ENCODE measurements at places on chromosomes 13 and 19. TPM values are rescaled to one million over a fixed set of nuclear protein-coding genes. Genes with fewer than 3 reads are reported as not detected.

The SIGLEC5 gene
- total RNA-seq, result not detected

The SHISA2 gene
- total RNA-seq, result 0.22 TPM

The MEF2B gene
- total RNA-seq, result 1.4 TPM

The ZNF675 gene
- total RNA-seq, result 4.4 TPM

The MBD3L3 gene
- not detected for total RNA-seq

The TNNI3 gene
- 4,708 TPM for total RNA-seq

The RDH8 gene
- total RNA-seq, result not detected

The PSG4 gene
- total RNA-seq, result not detected

The AZU1 gene
- total RNA-seq, result not detected

The XRCC1 gene
- total RNA-seq, result 12.2 TPM

The PDX1 gene
- not detected for total RNA-seq

The ZNF780A gene
- total RNA-seq, result 8.1 TPM

The PRODH2 gene
- total RNA-seq, result not detected

The SPACA4 gene
- not detected for total RNA-seq

The ARID3A gene
- 6.7 TPM for total RNA-seq

The OR7A5 gene
- not detected for total RNA-seq

The CLEC17A gene
- total RNA-seq, result not detected

The DIRAS1 gene
- 200 TPM for total RNA-seq

The KLK4 gene
- total RNA-seq, result not detected

The ZNF541 gene
- total RNA-seq, result 1.2 TPM

The ZNF486 gene
- total RNA-seq, result 1.5 TPM

The CYP4F3 gene
- not detected for total RNA-seq

The CKAP2 gene
- total RNA-seq, result 7.1 TPM

The NOVA2 gene
- 5.3 TPM for total RNA-seq

The TCF3 gene
- 25.3 TPM for total RNA-seq

Measured in Right ventricle myocardium inferior (tissue), 1 donor.